Right cardiac atrium (tissue), 5 donors: ENCODE measurements at places on chromosomes 1 and 21.

- no peak for DNase-seq
Measured at GRCh38 chr1:179300112-179300511, 6.5 kb downstream of the SOAT1 start.

- DNase-seq, result peak; percentile 12
Measured at GRCh38 chr1:74964508-74965102, 169.6 kb upstream of the LHX8 start.

GRCh38 chr1:72281637-72282270, 585 bp downstream of the NEGR1 start:
- DNase-seq, result no peak

- DNase-seq, result no peak
Measured at GRCh38 chr1:37449936-37450335, 24.4 kb upstream of the ZC3H12A start.

DNA sequence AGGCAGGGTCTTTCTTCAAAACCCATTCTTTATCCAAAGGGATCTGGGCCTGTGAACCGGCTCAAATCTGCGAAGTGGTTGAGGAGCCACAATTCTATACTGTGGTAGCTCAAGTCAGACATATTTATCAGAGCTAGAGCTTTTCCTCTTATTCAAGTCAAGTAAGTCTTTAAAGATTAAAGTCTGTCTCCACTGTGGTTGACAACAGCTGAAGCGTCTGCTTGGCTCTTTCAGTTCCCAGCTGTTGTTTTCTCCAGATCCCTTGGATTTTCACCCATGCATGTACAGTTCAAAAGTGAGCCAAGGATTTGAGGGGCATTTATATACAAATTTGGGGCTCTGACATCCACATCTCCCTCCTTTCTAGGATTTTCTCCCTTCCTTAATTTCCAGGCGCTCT, 66.9 kb downstream of the C1orf185 start:
- DNase-seq, result no peak

- DNase-seq, result no peak
Measured at GRCh38 chr1:11854519-11854918, 4.2 kb downstream of the NPPB start.

DNA sequence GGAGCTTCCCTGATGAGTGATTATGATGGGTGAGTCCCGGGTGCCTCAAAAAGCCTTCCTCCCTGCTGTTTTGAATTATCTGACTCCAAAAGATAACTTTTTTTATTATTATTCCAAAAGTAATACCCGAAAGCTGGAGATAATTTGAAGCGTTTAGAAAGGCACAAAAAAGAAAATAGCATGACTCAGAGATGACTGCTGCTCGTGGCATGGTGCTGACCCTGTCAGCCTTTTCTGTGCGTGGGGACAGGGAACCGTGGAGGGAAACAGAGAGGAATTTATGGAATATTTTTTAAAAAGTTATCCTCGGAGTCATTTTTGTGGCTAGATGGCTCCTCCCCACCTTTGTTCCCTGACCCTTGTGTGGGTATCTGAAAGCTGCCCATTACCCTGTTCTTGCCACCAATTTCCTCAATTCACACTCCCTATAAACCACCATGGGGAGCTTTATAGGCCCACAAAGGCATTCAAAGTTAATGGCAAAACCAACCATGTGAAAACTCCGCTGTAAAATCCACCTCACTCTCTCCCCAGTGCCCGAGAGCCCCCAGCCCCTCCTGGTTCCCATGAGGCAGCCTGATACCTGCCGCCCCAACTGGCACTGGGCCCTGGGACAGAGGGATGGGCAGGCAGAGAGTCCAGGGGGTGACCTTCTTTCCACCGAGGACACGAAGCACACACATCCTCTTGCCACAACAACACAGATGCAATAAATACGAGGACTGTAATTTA, 37.5 kb downstream of the IGSF21 start:
- DNase-seq, result no peak

DNA sequence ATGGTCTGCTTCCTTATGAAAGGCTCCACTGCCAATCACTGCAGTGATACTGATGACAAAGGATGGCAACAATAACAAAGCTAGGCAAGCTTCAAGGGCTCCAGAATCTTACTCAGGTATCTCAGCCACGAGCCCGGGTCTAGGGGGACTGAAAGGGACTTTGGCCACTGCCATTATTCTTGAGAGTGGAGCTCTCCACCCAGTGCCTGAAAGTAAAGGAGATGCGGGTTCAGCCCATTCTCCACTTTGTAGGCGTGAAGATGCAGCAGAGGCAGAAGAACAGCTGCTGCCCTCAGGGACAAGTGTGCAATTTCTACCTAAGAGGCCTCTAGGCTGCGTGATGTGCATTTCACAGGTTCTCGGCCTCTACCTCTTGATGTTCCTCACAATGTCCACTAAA, 31.4 kb upstream of the SLAMF9 start:
- DNase-seq, result no peak

- DNase-seq, result no peak
Measured at GRCh38 chr1:15916916-15917315, 59.0 kb downstream of the ZBTB17 start.

DNA sequence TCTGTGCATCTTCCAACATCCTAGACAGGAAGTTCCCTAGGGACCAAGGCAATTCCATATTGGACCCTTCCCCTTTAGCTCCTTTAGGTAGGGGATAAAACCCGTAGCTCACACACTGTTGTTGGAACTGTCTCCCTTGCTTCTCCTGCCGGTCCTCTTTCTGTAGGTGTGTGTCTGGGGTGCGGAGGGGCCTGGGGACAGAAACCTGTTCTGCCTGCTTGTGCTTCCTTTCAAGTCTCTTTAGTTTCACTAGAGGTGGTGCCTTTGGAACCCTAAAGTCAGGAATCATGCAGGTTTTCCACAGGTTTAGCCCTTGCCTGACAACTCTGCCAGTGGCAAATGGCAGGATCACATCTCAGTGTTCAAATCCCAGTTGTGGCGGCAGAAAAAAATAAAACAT, 74.6 kb upstream of the PTGFRN start:
- DNase-seq, result no peak

GRCh38 chr1:230191855-230192254, 124.8 kb downstream of the GALNT2 start:
- DNase-seq, result no peak

DNA sequence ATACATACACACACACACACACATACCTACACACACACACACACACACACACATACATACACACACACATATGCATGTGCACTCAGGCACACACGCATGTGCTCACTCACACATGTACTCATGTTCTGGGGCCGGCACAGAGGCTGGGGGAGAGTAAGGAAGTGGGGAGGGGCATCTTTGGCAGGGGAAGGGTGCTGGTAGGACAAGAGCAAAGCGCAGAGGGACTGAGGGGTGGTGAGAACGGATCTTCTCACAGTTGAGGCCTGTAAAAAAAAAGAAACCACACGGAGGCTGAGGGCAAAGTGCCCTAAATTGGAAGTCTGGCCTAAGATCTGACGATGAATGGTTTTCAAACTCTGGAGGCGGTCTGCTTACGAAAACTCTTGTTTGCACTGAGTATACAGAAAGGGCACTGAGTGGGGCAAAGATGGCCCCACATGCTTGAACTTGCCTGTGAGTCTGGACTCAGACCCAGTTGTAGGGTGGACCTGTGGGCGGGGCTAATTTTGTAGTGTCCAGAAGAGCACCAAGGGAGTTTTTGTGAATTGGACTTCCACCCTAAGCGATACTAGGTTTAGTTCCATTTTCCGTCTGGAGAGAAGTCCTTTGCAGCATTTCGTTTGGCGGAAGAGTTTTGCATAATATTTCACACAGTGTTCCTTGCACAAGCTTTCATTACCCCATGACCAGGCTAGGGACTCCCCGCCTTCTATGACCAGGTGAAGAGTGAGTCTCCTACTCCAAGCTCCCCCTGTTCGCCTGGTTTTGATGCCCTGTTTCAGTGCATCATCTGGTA, 79.3 kb upstream of the LYST start:
- no peak for DNase-seq

- DNase-seq, result no peak
Measured at GRCh38 chr21:25845729-25846256, 111.0 kb downstream of the GABPA start.

DNA sequence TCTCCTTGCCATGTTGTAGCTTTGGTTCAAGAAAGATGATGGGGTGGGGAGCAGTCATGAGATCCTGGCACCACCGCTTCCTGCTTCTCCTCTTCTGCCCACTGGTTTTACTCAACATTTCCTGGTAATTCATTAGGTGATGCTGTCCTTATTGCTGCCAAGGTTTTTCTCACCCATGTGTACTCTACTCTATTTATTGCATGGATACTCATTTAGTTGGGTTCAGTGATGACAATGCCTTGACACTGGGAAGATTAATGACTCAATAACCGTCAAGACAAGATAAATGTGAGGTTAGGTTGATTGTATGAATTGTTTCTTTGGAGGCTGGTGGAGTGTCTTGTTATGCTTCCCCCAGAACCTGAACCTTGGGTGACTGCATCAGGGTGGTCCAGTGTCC, 484.2 kb downstream of the SIPA1L2 start:
- DNase-seq, result no peak
